ENCODE measurements at places on chromosomes 16 and 17.

DNA sequence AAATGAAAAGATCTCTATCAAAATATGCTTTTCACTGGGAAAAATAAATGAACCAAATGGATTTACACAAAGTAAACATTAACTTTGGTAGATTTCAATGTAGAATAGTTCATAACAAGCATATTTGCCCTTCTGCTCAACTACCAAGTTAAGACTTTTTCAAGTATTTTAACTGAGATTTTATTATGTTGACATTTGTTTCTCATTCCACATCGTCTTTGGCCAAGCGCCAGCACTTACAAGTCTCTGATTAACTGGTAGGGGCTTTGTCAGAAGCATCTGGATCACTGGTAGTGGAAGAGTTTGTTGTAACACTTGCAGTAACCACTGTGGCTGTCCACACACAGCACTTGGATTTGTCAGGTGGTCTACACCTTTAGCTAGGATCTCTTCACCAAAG is 22.9 kb downstream of the SLFN12L start:
- no peak for DNase-seq

GRCh38 chr17:50198026-50198669 is 3.3 kb downstream of the COL1A1 start:
- peak; percentile 86 for DNase-seq

GRCh38 chr17:58312021-58312630 is 16.5 kb downstream of the TSPOAP1 start:
- DNase-seq: no peak

GRCh38 chr17:12230481-12231354 is 210.0 kb downstream of the MAP2K4 start:
- no peak for DNase-seq

DNA sequence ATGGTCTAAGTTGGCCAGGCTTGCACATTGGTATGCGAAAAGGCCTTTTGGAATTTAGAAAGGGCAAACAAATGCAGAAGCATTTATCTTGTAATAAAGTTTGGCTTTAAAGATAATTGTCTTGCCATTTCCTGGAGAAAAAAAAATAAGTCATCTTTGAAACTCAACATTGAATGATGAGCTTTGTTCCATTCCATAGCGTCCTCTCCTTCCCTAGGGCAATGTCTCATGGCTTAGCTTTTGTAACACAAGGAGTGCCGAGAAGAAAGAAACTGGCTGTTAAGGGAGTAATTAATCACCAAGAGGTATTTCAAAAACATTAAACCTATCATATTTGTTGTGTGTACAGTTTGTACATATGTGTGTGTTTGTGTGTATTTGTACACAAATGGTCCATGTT is 372.3 kb downstream of the NPIPA8 start:
- no peak for DNase-seq

DNA sequence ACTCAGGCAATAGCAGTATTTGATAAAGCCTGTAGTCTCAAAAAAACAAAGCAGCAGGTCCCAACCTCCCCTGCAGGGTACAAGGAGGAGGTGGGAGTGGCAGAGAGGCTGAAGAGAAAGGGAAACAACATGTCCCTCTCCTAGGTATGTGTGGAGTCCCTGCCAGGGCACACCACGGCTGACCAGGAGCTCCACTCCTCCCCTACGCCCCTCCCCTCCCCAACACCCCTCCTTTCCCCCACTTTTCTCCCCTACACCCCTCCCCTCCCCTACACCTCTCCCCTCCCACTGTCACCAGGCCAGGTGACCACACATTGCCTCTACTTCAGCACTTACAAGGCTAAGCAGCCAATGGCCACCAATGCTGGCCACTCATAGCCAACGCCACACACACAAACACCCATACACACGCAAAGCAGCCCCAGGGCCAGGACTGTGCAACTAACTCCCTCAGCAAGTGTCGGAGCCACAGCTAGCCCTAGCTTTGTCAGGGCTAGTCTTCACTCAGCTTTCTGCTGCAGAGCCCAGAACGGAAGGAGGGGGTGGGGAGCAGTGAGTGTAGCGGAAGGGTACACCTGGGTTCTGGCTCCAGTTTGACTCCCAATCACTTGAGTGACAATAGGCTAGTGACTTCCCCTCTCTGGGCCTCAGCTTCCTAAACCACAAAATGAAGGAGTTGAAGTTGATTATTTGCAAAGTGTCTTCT is 8.2 kb downstream of the CAVIN1 start:
- DNase-seq: no peak

DNA sequence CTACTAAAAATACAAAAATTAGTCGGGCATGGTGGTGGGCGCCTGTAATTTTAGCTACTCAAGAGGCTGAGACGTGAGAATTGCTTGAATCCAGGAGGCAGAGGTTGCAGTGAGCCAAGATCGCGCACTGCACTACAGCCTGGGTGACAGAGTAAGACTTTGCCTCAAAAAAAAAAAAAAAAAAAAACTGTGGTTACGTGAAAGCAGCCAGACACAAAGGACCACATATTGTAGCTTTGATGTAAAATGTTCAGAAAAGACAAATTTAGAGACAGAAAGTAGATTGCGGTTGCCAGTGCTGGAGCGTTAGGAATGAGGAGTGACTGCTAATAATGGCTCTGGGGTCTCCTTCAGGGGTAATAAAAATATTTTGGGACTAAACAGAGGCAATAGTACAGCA is 4.0 kb upstream of the MEAK7 start:
- no peak for DNase-seq

DNA sequence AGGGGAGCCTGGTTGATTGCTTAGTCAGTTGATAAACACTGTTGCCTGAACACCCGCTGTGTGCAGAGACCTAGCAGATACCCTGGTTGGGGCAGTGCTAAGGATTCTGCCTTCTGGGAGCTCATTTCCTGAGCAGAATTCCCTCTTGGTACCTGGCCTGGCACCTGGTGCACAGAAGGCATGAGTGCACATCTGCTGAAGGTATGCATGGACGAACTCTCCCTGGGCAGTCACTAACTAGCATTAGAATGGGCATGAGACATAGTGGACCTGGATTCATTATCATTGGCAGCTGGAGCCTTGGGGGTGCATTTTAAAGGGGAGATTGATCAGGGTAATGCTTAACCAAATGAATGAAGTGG is 13.1 kb downstream of the ADCY7 start:
- peak; percentile 18 for DNase-seq

- no peak for DNase-seq
Observed at GRCh38 chr16:88170528-88170991, 212.2 kb upstream of the ZNF469 start.

- DNase-seq: no peak
Observed at GRCh38 chr16:1033128-1033679, 39.3 kb upstream of the SSTR5 start.

GRCh38 chr16:86252596-86252995 is 257.7 kb upstream of the FOXF1 start:
- peak; percentile 41 for DNase-seq

DNA sequence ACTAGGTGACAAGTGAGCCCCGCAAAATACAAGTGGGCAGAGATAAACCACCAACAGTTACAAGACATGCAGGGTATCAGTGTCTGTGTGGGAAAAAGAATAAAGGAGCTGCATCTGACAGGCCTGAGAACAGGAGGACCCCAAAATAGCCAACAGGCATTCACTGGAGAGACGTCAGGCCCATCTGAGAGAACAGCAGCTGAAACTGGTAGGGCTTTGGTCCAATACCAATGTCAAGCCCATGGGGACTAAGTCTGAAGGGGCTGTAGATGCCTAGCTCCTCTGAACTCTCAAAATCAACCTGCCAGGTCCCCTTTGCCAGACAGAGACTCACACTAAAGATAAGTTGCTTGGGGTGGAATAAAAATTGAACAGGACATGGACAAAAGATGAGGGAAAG is 30.5 kb upstream of the TANC2 start:
- DNase-seq: no peak

DNA sequence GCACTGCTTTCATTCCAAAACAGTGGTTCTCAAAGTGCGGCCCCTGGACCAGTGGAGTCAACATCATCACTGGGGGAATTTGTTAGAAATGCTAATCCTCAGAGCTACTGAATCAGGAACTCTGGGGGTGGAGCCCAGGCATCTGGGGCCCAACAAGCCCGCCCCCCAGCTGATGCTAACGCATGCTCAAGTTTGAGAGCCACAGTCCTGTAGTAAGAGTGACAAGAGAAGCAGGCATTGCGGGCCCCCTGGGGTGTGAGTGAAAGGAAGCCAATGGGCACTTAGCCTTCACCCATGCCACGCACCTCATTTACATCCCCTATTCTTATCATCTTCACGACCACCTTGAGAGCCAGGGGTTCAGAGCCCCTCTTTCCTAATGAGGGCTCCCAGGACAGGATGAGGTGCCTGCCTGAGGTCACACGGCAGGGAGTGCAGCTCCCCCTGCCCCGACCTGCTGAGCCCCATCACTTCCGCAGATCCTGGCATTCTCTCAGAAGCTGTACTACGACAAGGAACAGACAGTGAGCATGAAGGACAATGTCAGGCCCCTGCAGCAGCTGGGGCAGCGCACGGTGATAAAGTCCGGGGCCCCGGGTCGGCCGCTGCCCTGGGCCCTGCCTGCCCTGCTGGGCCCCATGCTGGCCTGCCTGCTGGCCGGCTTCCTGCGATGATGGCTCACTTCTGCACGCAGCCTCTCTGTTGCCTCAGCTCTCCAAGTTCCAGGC is 9.1 kb downstream of the CA4 start:
- DNase-seq: no peak

- no peak for DNase-seq
Observed at GRCh38 chr16:4520913-4521312, 17.7 kb downstream of the CDIP1 start.

- DNase-seq: no peak
Observed at GRCh38 chr17:79870540-79870939, 31.3 kb upstream of the CBX4 start.

DNA sequence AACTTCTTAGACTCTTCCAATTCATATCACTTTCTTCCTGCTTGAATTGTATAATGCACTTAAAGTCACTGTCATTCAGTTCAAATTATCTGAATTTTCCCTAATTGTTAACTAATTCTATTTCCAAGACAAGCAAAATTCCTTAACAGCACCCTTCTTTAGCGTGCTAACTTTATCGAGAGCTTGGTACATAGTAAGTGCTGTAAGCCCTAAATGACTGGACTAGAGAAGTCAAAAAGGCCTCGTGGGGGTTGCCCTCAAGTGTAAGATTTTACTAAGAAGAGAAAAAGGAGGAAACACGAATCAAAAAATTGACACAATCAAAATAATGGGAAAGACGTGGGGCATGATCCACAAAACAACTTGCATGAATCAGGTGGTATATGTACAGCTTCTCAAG is 11.3 kb downstream of the KANSL1 start:
- no peak for DNase-seq

DNA sequence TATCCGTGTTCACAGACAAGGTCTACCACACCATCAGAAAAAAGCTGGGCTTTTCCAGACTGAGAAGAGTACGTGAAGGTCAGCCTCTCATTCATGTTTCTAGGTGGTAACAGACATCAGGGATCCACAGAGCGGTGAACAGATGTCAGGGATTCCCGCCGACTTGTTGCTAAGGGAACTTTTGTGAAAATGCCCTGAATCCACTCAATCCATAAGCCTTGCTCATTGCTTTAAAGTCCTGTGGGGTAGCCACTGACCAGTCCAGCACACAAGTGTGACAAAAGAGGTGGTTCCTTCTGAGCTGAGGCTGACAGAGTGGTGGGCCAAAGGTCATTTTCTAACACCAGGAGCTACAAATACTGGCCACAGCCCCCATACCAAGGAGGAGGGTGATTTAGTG is 5.9 kb downstream of the GAS7 start:
- no peak for DNase-seq

DNA sequence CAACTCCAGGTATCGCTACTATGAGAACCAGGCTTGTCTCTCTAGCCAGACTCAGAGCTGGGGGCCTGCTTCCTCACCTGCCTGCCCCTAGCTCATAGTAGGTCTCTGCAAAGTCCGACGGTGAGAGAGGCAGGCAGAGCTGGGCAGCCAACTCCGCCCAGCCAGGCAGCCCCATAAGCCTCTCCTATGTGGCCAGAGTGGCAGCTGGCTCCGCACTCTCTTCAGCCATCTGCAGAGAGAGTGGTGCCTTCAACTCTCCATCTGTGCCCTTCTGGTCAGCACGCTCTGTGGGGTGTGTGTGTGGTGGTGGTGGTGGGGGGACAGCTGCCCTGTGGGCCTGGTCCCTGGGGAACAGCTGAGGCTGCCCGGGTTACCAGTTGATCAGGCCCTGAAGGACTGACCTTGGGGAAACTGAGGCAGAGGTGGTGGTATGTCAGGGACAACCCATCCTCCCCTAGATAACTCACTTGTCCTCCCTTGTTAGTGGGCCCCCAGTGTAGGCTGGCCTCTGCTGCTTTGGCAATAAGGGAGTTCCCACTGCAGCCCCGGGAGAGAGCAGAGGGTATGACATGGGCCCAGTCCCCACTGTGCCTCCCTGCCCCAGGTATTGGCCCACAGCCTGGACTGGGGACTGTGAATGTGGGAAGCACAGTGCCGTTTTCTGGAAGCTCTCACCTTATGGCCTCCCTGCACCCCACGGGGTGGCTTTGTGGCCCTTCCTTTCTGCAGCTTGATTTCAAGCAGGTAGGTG is 1.8 kb upstream of the ADGRG1 start:
- no peak for DNase-seq

DNA sequence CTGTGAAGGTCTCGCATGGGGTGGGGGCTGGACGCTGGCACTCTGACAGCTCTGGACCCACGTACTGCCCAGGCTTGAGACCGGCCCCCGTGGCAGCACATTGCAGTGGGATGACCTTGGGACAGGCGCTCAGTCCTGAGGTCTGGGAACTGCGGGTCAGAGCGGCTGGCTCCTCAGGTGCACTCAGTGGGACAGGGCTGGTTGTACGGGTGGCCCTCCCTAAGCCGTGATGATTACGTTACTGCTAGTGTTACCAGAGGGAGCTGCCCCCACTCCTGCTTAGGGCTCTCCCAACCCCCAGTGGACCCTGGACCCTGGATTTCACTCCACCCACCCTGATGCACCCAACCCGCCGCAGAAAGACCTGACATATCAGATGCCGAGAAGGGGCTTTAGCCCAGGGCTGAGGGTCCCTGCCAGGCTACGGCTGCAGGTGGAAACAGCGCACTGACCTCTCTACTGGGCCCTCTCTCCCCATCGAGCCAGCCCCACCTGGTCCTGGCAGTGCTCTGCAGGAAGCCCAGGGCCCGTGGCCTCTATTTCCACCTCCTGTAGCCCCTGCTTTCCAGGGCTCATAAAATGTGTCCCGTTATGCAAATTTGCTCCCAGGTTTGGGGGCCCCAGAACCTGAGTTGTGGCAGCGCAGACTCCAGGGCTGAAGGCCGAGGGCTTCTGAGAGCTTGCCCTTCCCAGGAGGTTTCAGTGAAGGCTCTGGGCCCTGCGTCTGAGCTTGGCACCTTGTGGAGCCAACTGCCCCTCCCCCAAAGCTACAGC is 77.2 kb downstream of the RTN4RL1 start:
- no peak for DNase-seq

All from 8988T (cell line).